Activated T-helper 2 cell treated with anti-CD3 and anti-CD28 coated beads, Interferon-gamma antibody, Interleukin-2, Interleukin-4, amounts not matched to agents 10 μg/mL and 5 μg/mL and 100 μg/mL, durations not matched to agents 14 hours and 24 hours and 36 hours (primary cell): ENCODE measurements at places on chromosomes 7 and 10. TPM values are rescaled to one million over a fixed set of nuclear protein-coding genes. Genes with fewer than 3 reads are reported as not detected.

Gene CHST15
- 0.07 TPM in 1 of 2 replicates, not detected in the other for total RNA-seq

DNA sequence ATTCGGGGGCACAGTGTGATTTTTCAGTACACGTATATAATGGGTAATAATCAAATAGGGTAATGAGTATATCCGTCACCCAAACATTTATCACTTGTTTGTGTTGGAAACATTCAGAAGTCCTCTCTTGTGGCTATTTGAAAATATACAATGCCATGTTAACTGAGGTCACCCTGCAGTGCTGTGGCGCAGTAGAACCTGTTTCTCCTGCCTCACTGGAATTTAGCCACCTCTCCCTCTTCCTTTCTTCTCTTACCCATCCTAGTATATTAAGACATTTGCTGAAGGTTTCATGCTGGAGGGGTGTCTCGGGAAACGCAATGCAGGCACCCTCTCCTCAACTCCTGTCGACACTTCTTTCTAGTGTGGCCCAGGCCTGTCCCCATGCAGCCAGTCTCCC lies 425.3 kb upstream of the MKI67 start:
- no peak for DNase-seq

- DNase-seq, result no peak
Measured at GRCh38 chr10:96833220-96834001, 1.3 kb downstream of the LCOR start.

GRCh38 chr7:55273186-55273980 lies 91.8 kb upstream of the LANCL2 start:
- no peak for DNase-seq

DNA sequence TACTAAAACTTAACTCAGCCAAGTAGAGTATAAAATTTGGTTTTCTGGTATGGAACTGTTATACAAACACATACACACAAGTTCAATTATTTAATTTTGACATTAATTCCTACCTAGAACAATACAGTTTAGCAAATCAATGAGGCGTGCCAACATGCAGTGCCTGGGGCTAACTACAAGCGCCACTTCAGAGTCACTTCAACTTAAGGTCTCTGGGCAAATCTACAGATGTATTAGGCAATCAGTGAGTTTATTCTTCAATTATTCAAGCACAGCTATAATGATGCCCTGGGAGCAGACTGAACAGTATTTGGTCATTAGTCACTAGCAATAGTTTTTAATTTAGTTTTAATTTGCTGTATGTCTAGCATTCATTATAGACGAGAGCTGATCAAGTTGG lies 51.6 kb downstream of the HIBADH start:
- no peak for DNase-seq

GRCh38 chr7:68720697-68721096 lies 877.6 kb upstream of the AUTS2 start:
- no peak for DNase-seq
